Activated CD4-positive, alpha-beta T cell treated with anti-CD3 and anti-CD28 coated beads, Interleukin-2, amount 10 ng/mL, durations not matched to agents 7 days and 5 days (primary cell): ENCODE measurements at places on chromosomes 6 and 20. TPM values are rescaled to one million over a fixed set of nuclear protein-coding genes. Genes with fewer than 3 reads are reported as not detected.
A peak's percentile ranks its signal among the peaks of the same experiment; 100 is the strongest.

- H3K27ac ChIP-seq: no peak overlapping the region
- H3K27me3 ChIP-seq: no peaks in the 10 kb centered on the region
- H3K4me1 ChIP-seq: peaks cover 22% of the 10 kb centered on the region
- no peaks in the 10 kb centered on the region for H3K36me3 ChIP-seq
- DNase-seq: no peak
Measured at GRCh38 chr6:43931201-43931600, 161.2 kb downstream of the VEGFA start.

DNA sequence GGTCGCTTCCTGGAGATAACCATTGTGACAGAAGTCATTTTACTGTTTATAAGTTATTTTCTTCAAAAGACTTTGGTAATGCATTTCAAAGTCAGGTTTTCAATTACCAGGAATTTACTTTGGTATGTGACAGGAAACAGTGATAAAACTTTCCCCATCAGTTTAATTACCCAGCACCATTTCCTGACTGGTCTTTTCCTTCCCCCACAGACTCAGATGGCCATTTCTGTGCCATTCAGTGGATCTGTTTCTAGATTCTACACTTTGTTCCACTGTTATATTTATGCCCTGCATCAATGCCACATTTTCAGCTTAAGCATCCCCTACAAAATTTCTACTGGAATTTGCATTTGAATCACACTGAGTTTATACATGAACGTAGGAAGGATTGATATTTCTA lies 16.3 kb downstream of the RRBP1 start:
- H3K27ac ChIP-seq: no peak overlapping the region
- DNase-seq: no peak
- H3K36me3 ChIP-seq: peaks cover 9% of the 10 kb centered on the region
- peaks cover 39% of the 10 kb centered on the region for H3K4me1 ChIP-seq
- no peak overlapping the region for H3K4me3 ChIP-seq

- H3K36me3 ChIP-seq: peaks cover 3% of the 10 kb centered on the region
- no peaks in the 10 kb centered on the region for H3K4me1 ChIP-seq
- H3K4me3 ChIP-seq: no peak overlapping the region
- H3K27ac ChIP-seq: no peak overlapping the region
- no peaks in the 10 kb centered on the region for H3K27me3 ChIP-seq
Measured at GRCh38 chr6:157928428-157928827, 53.2 kb upstream of the SYNJ2 start.

DNA sequence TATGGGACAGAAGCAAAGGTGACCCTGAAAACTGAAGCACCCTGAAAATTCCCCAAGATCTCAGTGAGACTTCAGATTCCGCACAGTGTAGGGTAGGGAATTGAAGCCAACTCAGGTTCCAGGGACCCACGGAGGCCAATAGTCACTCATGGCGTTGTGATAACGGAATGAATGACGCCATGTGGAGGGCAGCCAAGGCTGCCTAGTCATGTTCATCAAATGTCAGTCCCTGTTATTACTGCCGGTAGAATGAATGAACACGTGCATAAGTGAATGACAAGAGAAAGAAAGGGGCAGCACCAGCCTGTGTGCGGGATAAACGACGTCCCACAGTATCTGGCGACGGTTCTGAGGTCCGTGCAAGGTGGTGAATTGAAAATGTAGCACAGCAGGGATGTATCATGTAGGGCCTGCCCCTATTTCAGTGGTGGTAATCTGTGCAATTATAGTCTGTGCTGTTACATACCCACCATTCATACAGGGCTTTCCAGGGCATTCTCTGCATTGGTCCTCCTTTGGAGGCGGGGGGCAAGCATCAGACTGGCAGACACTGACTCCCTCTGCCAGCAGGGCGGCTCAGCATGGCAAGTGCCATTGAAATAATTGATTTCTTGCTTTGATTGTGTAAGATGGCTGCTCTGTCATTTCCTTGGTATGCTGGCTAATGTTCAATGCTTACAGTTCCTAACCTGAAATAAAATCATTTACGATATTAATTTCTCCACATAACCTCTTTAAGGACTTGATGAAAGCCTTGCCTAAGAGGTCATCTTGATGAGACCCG lies 386.9 kb downstream of the CDH4 start:
- no peak overlapping the region for H3K4me3 ChIP-seq
- H3K4me1 ChIP-seq: no peaks in the 10 kb centered on the region
- no peaks in the 10 kb centered on the region for H3K27me3 ChIP-seq
- H3K36me3 ChIP-seq: no peaks in the 10 kb centered on the region
- DNase-seq: no peak

- H3K27me3 ChIP-seq: no peaks in the 10 kb centered on the region
- peaks cover 79% of the 10 kb centered on the region for H3K4me1 ChIP-seq
- H3K36me3 ChIP-seq: peaks cover 32% of the 10 kb centered on the region
- no peak for DNase-seq
Measured at GRCh38 chr6:90184334-90185298, 112.0 kb downstream of the BACH2 start.

DNA sequence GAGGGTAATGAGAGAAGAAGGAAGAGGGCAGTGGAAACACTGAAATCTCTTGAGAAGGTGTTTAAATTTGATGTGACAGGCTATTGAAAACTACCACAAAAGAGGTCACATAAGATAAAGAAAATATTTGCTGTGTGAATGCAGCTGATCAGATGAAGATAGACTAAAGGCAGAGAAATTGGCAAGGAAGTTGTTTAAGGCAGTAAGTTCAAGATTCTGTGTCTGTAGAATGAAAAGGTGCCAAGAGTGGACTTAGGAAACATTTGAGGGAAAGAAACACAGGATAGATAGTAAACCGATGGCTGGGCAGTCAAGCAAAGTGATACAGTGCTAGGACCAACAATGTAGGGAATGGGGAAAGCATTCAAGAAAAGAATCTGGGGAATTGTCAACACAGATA lies 332.3 kb upstream of the MARCKS start:
- no peak overlapping the region for H3K27ac ChIP-seq
- H3K4me1 ChIP-seq: no peaks in the 10 kb centered on the region

GRCh38 chr6:160215232-160215631 lies 43.4 kb downstream of the SLC22A2 start:
- H3K27ac ChIP-seq: no peak overlapping the region
- DNase-seq: no peak
- no peak overlapping the region for H3K4me3 ChIP-seq
- no peaks in the 10 kb centered on the region for H3K36me3 ChIP-seq
- no peaks in the 10 kb centered on the region for H3K4me1 ChIP-seq

- H3K36me3 ChIP-seq: no peaks in the 10 kb centered on the region
- no peaks in the 10 kb centered on the region for H3K4me1 ChIP-seq
- no peak overlapping the region for H3K27ac ChIP-seq
Measured at GRCh38 chr20:52017669-52018317, 173.8 kb downstream of the ZFP64 start.

DNA sequence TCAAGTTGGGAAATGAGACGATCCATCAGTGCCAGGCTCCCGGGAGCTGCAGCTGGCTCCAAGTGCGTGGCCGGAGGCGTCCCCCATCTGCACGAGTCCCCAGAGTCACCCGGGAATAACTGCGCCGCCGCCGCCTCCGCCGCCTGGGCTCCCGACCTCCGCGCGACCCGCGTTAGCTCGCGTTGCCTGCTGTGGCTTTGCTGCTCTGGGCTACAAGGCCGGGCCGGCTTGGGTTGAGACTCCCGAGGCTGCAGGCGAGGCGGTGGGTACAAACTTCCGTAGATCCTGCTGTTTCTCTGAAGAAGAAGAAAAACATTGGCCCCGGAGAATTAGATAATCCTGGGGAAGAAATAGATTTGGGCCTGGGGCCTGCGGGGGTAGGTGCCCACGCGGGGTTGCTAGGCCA lies 7.4 kb upstream of the LAMP5 start:
- no peak overlapping the region for H3K27ac ChIP-seq
- H3K4me1 ChIP-seq: no peaks in the 10 kb centered on the region
- H3K36me3 ChIP-seq: no peaks in the 10 kb centered on the region
- H3K4me3 ChIP-seq: no peak overlapping the region
- H3K27me3 ChIP-seq: peaks cover 45% of the 10 kb centered on the region

DNA sequence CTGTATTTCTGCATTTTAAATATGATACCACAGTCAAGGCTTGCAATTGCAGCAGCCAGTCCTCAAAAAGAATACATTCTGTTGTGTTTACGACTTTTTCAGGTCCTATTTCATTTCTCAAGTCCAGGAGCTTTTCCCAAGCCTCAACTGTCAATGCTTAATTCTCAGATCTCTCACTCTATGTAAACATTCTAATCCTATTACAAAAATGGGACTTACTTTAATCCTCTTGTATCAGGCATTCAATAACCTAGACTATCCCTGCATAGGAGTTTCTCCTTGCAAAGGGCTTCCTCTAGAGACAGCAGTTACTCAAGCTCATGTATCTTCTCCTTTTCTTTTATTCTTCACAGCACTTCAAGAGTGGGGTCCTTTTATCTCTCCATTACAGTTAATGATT lies 1293.0 kb downstream of the GRIK2 start:
- H3K27me3 ChIP-seq: no peaks in the 10 kb centered on the region
- no peak overlapping the region for H3K27ac ChIP-seq
- no peak overlapping the region for H3K4me3 ChIP-seq
- no peaks in the 10 kb centered on the region for H3K4me1 ChIP-seq
- H3K36me3 ChIP-seq: no peaks in the 10 kb centered on the region

DNA sequence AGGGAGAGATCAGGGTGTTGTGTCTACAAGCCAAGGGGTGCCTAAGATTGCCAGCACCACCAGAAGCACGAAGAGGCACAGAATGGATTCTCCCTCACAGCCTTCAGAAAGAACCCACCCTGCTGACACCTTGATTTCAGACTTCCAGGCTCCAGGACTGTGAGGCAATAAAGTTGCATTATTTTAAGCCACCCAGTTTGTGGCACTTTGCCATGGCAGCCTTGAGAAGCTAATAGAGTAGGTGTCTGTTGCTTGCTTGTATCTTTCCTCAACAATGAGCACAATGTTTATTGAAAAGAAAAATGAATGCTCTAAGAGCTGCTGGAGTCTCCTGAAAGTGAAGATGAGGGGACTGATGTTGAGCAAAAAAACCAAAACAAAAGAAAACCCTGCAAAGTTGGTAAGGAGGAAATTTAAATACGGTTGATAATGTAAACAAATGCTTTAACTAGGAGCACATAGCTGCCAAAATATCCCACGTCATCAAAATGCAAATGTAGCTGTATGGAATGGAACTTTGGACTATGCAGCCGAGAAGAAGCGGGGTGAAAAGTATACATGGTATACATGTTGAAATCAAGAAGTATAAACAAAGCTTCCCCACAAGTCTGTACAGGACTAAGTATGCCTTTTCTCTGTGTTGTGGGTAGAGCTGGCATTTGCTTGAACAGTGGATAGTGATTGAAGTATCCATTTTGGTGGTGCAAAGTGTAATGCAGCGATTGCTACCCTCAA lies 8.0 kb downstream of the IL20RA start:
- peaks cover 19% of the 10 kb centered on the region for H3K4me1 ChIP-seq
- H3K36me3 ChIP-seq: no peaks in the 10 kb centered on the region
- no peak for DNase-seq
- H3K4me3 ChIP-seq: no peak overlapping the region
- H3K27ac ChIP-seq: no peak overlapping the region

- peak overlapping the region; percentile 75 for H3K4me3 ChIP-seq
- H3K27me3 ChIP-seq: no peaks in the 10 kb centered on the region
- H3K4me1 ChIP-seq: peaks cover 78% of the 10 kb centered on the region
- peak; percentile 58 for DNase-seq
- H3K36me3 ChIP-seq: peaks cover 5% of the 10 kb centered on the region
Measured at GRCh38 chr6:15400572-15401004, 154.7 kb downstream of the JARID2 start.

GRCh38 chr6:27505209-27506027 lies 32.5 kb upstream of the ZNF184 start:
- H3K27me3 ChIP-seq: peaks cover 42% of the 10 kb centered on the region
- H3K4me3 ChIP-seq: no peak overlapping the region
- peaks cover 29% of the 10 kb centered on the region for H3K4me1 ChIP-seq
- peak; percentile 14 for DNase-seq
- H3K36me3 ChIP-seq: no peaks in the 10 kb centered on the region

DNA sequence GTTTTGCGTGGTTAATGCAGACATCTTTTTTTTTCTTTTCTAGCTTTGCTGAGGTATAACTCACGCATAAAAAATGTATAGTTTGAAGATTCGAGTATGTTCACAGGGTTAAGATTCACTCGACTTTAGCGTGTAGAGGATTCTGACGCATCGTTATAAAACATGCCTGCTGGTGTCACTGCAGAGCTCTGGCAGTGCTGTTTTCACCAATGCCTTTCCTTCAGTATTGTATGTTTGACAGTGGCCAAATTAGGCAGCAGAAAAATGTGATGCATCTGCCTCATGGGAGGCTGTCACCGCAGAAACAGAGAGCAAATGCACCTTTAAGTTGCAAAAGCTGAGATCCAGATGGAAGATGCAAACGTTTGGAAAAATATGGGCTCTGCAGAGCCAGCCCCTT lies 18.0 kb upstream of the SIRPB2 start:
- DNase-seq: peak; percentile 51
- H3K27me3 ChIP-seq: peaks cover 23% of the 10 kb centered on the region
- no peak overlapping the region for H3K27ac ChIP-seq
- H3K4me1 ChIP-seq: no peaks in the 10 kb centered on the region

DNA sequence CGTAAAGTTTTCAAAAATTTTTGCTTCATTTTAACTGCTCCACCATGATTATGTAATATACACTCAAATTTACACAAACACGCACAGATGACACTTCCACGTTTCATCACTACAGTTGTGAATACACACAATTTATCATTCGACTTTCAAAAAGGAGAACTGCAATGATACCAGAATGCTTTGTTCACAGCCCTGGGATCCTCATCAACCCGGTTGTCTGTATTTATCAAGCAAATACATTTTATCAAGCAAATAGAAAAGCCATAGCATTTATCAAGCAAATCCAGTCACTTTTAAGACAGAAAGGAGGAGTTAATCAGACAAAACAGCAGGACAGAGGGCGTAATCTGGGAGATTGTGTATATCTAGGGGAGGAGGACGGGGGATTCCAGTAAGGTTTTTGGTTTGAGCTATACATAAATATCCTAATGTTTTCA lies 20.3 kb upstream of the ABT1 start:
- DNase-seq: no peak
- H3K36me3 ChIP-seq: peaks cover 1% of the 10 kb centered on the region
- peaks cover 22% of the 10 kb centered on the region for H3K27me3 ChIP-seq
- H3K4me1 ChIP-seq: peaks cover 37% of the 10 kb centered on the region
- no peak overlapping the region for H3K4me3 ChIP-seq

The PREP gene
- 42.1 TPM for total RNA-seq

The SH3BGRL2 gene
- total RNA-seq: 0.12 TPM

The WRNIP1 gene
- total RNA-seq: 50.5 TPM

The MAPK13 gene
- 29.9 TPM for total RNA-seq

The RAD21L1 gene
- 0.27 TPM for total RNA-seq

The APOBEC2 gene
- total RNA-seq: not detected

The KIF25 gene
- not detected for total RNA-seq

The KIAA1755 gene
- total RNA-seq: not detected

The GABRR1 gene
- total RNA-seq: not detected

The MOG gene
- not detected for total RNA-seq

The TMEM244 gene
- not detected for total RNA-seq

The KCNQ5 gene
- 2.6 TPM for total RNA-seq

The TNFRSF6B gene
- 1.0 TPM for total RNA-seq
